ENCODE measurements at places on chromosomes 1 and 21.

DNA sequence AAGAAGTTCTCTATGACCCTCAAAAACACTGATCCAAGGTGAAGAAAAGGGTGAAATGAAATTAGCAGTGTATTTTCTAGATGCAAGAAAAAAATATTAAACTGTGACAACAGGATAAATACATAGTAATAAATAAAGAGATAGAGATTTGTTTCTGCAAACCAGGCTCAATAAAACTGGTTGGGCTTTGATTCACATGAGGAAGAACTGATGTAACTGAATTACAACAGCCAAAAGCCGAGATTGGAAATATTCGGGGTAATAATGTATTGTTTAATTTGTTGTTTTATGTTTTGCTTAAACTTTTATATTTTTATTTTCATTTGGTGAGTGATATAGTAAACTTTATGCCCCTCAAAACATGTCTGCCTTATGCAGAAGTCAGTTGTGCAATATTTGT, 285.0 kb downstream of the BRINP3 start:
- DNase-seq, result no peak

- no peak for DNase-seq
Observed at GRCh38 chr1:112546076-112546475, 37.3 kb downstream of the WNT2B start.

DNA sequence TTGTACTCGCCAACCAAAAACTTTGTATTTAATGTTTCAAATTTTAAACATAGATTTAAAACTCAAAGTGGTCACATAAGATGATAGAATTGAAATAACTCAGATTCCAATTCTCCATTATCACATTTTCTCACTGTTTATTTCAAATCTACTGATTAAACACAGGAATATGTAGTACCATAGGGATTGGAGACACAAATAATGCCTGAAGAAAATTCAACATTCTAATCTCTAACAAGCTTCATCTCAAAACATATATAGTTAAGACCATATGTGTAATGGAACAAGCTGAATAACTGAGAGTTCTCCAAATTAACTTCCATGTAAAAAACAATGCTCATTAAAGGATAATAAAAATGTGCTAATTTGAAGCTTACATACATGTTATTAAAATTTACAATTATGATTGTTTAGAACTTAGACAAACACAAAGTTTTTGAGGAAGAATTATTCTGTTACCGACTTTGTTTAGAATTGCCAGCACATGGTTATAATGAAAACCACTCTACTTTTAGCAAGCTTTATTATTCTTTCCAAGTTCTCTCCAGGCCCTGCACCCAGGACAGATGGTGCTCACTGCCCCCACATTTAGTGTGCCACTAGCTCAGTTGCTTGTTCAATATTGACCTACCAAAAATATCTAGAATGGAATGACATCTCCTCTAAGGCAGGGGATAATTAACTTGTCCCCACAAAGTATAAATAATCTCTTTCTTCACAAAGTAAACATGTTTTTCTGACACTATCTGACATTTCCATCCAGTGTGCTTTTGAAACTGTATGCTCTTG, 467.2 kb downstream of the TTLL7 start:
- no peak for DNase-seq

GRCh38 chr1:53296117-53296749, 31.6 kb downstream of the LRP8 start:
- DNase-seq, result no peak

- no peak for DNase-seq
Observed at GRCh38 chr1:239977416-239977815, 114.3 kb upstream of the FMN2 start.

GRCh38 chr1:240212556-240212955, 120.9 kb downstream of the FMN2 start:
- no peak for DNase-seq

- no peak for DNase-seq
Observed at GRCh38 chr1:206933333-206933945, 11.7 kb upstream of the FCMR start.

DNA sequence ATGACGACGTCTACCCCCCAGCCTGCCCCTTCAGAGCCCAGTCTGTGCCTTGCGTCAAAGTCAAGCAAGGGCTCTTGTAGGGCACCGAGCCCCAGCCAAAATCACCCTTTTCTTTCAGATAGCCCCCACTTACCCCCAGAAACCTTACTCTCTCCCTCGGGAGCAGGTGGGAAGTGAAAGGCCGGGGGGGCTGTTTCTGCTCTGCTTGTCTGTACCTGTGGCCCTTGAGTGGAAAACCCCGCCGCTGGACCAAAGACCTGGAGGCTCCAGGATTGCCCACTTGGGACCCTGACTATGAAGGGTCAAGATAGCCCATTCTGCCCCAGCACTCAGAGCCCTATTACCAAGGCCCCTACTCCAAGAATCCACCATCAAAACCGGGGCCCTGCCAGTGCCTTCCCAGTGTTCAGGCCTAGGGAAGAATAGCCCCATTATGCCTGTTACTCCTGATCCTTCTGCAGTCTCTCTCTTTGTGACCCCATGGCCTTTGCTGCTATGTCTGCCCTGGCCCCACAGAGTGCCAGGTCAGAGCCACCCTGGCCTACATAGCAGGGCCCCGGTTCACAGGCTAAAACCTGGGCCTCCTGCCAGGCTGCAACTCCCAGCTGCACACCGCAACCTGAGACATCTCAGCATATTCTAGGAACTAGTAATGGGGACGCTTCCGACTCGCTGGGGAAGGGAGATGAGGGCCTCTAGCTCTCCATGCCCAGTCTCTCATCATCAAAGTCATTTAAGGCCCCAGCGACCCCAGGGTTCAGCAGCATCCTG, 22.2 kb upstream of the HPDL start:
- no peak for DNase-seq

GRCh38 chr1:202187697-202188407, 5.7 kb upstream of the LGR6 start:
- no peak for DNase-seq

GRCh38 chr1:65469889-65470340, 49.4 kb downstream of the LEPR start:
- no peak for DNase-seq

DNA sequence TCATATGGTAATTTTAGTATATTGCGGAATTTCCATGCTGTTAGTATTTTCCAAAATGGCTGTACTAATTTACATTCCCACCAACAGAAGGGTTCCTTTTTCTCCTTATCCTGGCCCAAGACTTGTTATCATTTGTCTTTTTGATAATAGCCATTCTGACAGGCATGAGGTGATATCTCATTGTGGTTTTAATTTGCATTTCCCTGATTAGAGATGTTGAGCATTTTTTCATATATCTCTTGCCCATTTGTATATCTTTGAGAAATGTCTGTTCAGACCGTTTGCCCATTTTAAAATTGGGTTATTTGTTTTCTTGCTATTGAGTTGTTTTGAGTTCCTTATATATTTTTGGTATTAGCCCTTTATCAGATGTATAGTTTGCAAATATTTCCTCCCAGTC, 14.0 kb downstream of the CAPZA1 start:
- no peak for DNase-seq

- DNase-seq, result peak; percentile 1
Observed at GRCh38 chr1:89631816-89632656, 884 bp upstream of the LRRC8C start.
